ENCODE measurements at places on chromosomes 1 and 21.

- DNase-seq: no peak
Measured at GRCh38 chr1:234572966-234573365, 37.0 kb downstream of the IRF2BP2 start.

GRCh38 chr1:239302696-239303095 lies 83.7 kb upstream of the CHRM3 start:
- no peak for DNase-seq

- DNase-seq: no peak
Measured at GRCh38 chr1:239389703-239390102, 3.3 kb downstream of the CHRM3 start.

DNA sequence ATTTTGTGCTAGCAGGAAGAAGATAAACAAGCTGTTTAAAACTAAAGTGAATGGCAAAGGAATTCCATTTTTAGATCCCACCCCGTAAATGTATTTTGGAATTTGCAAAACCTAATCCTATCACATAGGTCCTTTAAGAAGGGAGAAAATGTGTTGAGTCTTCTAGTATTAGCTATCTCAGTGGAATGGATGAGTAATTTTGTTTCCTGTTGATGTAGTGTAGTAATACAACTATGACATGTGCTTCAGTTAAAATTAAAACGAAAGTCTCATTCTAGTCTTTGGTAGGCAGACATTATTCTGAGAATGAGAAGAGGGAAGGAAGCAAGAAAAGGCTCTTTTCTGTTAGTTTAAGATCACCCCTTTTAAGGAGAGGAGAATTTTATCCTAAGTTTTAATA lies 265.9 kb upstream of the C1orf105 start:
- no peak for DNase-seq

DNA sequence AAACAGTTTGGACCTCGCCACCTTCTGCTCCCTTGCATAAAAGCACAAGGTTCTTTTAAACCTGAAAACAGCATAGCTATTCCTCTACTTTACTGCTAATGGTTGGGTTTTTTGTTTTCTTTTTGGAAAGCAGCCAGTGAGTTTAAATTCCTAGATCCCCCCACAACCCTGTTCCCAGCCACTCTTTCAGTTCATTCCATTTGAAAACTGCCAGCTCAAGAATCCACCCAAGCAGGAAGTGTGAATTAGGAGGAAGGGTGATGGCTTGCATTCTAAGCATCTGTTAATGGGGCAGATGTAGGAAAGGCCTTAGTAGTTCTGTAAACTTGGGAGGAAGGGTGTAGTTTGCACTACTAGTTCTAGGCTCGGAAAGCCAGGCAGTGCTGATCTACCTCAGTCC lies 172.9 kb upstream of the HOOK1 start:
- no peak for DNase-seq

Data from ovary (tissue), 10 donors.